ENCODE measurements at places on chromosomes 7 and 10.

DNA sequence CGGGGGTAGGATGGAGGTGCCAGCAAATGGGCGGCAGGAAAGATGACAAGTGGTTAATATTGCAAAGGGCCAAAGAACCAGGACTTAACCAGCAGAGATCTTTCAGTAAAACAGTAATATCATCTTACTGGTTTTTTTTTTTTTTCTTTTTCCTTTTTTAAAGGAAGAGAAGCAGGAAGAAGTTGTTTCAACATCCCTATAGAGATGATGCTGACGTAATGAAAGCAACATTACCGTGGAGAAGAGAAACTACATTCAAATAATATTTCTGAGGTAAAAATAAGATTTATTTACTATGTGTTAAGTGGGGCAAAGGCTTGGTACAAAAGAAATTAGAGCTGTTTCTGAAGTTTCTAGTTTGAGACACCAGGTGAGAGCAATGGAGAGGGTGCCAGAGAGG lies 11.0 kb downstream of the MINDY3 start:
- no peak for DNase-seq

GRCh38 chr10:132419538-132420468 lies 22.8 kb downstream of the PWWP2B start:
- DNase-seq, result no peak

GRCh38 chr7:18200266-18200665 lies 172.6 kb upstream of the PRPS1L1 start:
- no peak for DNase-seq

GRCh38 chr10:86962136-86962980 lies 4.0 kb downstream of the SNCG start:
- no peak for DNase-seq

- DNase-seq, result no peak
Observed at GRCh38 chr10:60423920-60424319, 34.2 kb upstream of the ANK3 start.

DNA sequence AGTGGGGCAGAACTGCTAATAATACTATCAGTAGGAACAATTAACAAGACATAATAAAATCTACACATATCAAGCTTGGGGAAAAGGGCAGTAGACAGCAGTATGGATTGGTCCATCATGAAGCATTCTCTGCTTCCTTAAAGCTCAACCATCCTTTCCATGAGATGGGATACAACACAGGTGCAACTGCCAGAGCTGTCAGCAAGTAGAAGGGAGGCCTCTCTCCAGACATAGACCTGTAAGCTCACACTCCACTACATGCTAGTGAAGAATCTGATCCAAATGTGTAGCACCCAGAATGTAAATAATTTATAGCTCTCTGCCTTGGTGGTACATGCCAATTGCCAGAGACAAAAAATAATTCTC lies 41.5 kb upstream of the ANAPC16 start:
- no peak for DNase-seq

Measured in iris pigment epithelial cell (primary cell).